ENCODE measurements at places on chromosomes 1 and 21. TPM values are rescaled to one million over a fixed set of nuclear protein-coding genes. Genes with fewer than 3 reads are reported as not detected.

- H3K4me3 ChIP-seq: no peak overlapping the region
- DNase-seq: no peak
- no peaks in the 10 kb centered on the region for H3K27me3 ChIP-seq
- peaks cover 18% of the 10 kb centered on the region for H3K36me3 ChIP-seq
These were observed 50.1 kb downstream of the PIK3CD start for GRCh38 chr1:9701665-9702064.

- DNase-seq: no peak
- no peaks in the 10 kb centered on the region for H3K36me3 ChIP-seq
- no peak overlapping the region for H3K4me3 ChIP-seq
- H3K27me3 ChIP-seq: peaks cover 2% of the 10 kb centered on the region
These were observed 377.1 kb downstream of the LRRIQ3 start for GRCh38 chr1:73820843-73821242.

- no peak for DNase-seq
- H3K36me3 ChIP-seq: peaks cover 32% of the 10 kb centered on the region
- no peak overlapping the region for H3K4me3 ChIP-seq
- no peak overlapping the region for H3K27ac ChIP-seq
These were observed 88.1 kb upstream of the JAK1 start for GRCh38 chr1:65054481-65054880.

- DNase-seq: no peak
- H3K4me1 ChIP-seq: no peaks in the 10 kb centered on the region
- H3K4me3 ChIP-seq: no peak overlapping the region
- no peaks in the 10 kb centered on the region for H3K27me3 ChIP-seq
These were observed 602.2 kb upstream of the ADAMTS5 start for GRCh38 chr21:27569091-27569490.

- DNase-seq: no peak
- H3K27ac ChIP-seq: no peak overlapping the region
- H3K4me1 ChIP-seq: no peaks in the 10 kb centered on the region
- peaks cover 7% of the 10 kb centered on the region for H3K27me3 ChIP-seq
These were observed 25.9 kb upstream of the ATP1A1 start for GRCh38 chr1:116346943-116347673.

DNA sequence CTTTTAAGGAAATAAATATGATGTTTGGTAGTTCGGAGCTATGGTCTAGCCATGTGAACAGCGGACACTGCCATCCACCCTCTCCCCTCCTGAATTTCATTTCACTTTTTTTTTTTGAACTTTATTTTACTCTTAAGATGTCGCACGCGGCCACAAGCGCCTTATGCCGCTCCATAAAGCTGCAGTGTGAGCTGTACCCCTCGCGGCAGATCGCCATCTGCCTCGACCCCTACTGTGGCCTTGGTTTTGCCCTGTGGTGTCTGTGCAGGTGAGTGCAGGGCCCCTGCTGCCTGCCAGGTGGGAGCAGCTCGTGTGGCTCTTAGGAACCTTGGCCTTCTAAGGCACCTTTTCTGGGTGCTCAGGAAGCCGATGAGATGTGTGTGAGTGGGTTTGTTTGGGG, 48.1 kb downstream of the S100B start:
- H3K4me1 ChIP-seq: peaks cover 70% of the 10 kb centered on the region
- H3K27ac ChIP-seq: peak overlapping the region; percentile 71
- H3K4me3 ChIP-seq: no peak overlapping the region

GRCh38 chr1:172585348-172585747, 52.4 kb downstream of the SUCO start:
- no peak for DNase-seq
- peaks cover 24% of the 10 kb centered on the region for H3K36me3 ChIP-seq
- no peaks in the 10 kb centered on the region for H3K27me3 ChIP-seq
- H3K4me3 ChIP-seq: no peak overlapping the region
- peaks cover 3% of the 10 kb centered on the region for H3K4me1 ChIP-seq
- H3K27ac ChIP-seq: no peak overlapping the region

GRCh38 chr1:101444381-101444780, 207.6 kb downstream of the S1PR1 start:
- no peak overlapping the region for H3K27ac ChIP-seq
- DNase-seq: no peak
- no peak overlapping the region for H3K4me3 ChIP-seq
- H3K27me3 ChIP-seq: peaks cover 1% of the 10 kb centered on the region
- H3K36me3 ChIP-seq: peaks cover 6% of the 10 kb centered on the region

- DNase-seq: no peak
- H3K36me3 ChIP-seq: peaks cover 17% of the 10 kb centered on the region
- H3K27ac ChIP-seq: no peak overlapping the region
- peaks cover 9% of the 10 kb centered on the region for H3K27me3 ChIP-seq
These were observed 5.8 kb downstream of the ECE1 start for GRCh38 chr1:21284206-21285054.

DNA sequence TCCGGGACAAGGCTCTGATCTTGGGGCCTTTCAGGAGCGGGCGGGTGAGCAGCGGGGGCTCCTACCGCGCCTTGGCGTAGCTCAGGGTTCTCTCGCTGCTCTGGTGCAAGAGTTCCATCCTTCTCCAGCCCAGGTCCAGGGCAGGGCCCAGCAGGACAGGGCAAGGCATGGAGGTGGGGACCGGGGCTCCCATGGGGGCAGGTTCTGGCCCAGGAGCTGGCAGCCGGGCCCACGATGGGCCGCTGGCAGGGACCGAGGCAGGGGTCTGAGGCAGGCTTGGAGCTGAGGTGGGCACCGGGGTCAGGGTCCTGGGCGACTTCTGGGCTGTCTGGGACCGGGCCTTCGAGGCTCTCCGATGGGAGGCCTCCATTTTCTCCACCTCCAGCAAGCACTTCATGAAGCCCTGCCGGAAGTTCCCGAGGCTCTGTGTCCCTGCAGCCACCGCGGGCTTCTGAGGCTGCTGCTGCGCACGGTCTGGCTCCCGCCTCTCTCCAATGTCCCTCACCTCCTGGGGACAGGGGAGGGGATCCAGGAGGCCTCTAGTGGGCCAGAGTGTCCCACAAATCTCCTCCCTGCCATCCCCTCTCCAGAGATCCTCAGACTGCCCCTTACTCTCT, 27.6 kb downstream of the SPATA21 start:
- no peaks in the 10 kb centered on the region for H3K36me3 ChIP-seq
- no peak overlapping the region for H3K4me3 ChIP-seq
- H3K27ac ChIP-seq: no peak overlapping the region
- no peak for DNase-seq
- H3K4me1 ChIP-seq: no peaks in the 10 kb centered on the region

- H3K27ac ChIP-seq: no peak overlapping the region
- peak overlapping the region; percentile 42 for H3K4me3 ChIP-seq
- no peak for DNase-seq
These were observed 16.2 kb upstream of the SERINC2 start for GRCh38 chr1:31396633-31397351.

DNA sequence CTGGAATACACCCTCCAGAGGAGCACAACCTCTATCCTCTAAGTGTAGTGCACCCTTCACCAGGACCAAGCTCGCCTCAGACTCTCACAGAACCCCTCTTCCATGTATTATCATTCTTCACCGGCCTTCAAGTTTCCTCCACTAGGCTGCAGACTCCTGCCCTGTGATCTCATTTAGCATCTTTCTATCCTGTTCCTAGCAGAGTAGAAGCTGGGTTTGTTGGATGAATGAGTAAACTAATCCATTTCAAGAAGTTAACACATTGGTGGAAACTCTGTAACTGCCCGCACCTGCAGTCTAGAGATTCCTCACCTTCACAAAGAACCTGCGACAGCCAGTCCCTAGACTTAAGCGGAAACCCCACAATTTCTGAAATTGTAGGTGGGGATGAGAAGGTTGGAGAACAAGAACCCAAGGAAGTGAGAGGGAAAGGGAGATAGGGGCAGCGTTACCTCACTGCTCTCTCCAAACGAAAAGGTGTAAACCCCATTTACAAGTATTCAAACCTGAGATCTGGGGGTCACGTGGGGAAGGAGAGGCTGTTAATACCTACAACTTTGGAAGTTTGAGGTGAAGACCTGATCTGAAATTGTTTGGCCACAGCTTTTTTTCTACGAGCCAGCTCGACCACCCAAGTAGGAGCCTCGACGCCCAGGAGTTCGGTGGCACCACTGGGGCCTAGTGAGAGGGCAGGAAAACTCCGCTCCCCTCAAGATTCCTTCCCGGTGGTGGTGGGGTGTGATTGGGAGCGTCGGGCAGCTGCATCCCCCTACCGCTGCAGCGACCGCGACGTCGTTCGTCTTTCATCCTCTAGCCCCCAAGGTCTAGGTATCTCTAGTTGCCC, 1.2 kb downstream of the PTPN14 start:
- peaks cover 8% of the 10 kb centered on the region for H3K27me3 ChIP-seq
- DNase-seq: no peak
- H3K4me3 ChIP-seq: no peak overlapping the region
- H3K36me3 ChIP-seq: no peaks in the 10 kb centered on the region
- H3K27ac ChIP-seq: no peak overlapping the region

DNA sequence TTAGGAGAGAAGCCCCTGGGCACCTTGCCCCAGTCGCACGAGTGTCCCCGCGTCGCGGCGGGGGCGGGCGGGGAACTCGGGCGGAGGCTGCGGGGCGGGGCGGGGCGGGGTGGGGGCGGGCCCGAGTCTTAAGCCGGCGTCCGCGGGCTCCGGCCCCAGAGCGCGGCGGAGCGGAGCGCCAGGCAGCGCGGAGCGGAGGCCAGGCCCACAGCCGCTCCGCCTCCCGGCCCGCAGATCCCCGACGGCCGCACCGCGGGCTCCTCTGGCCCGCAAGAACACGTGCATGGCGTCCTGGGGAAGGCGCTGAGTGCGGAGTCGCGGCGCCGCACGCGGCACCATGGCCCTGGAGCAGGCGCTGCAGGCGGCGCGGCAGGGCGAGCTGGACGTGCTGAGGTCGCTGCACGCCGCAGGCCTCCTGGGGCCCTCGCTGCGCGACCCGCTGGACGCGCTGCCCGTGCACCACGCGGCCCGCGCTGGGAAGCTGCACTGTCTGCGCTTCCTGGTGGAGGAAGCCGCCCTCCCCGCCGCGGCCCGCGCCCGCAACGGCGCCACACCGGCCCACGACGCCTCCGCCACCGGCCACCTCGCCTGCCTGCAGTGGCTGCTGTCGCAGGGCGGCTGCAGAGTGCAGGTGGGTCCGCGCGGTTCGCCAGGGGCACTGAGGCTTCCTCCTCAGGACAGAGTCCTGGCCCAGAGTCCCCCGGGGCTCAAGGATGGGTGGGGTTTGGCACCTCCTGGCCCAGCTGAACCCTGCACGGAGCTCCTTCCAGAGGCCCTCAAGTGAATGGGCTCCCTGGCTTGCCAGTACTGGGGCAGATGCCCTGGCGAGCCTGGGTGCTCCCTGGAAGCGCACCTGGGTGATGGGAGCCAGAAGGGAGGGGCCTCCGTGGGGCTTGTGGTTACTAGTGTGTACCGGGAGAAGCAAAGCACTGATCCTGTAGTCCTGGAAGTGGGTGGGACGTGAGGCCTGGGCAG, at the start of gene ESPN:
Gene ESPN (plus strand): TSS at position 158 of the 975 bp plus-strand sequence. CDS start 180 bp downstream, at position 338.
- H3K27me3 ChIP-seq: peaks cover 8% of the 10 kb centered on the region
- peaks cover 7% of the 10 kb centered on the region for H3K4me1 ChIP-seq
- H3K4me3 ChIP-seq: peak within 1 kb of the TSS; percentile 59
- DNase-seq: no peak
- H3K27ac ChIP-seq: no peak within 1 kb of the TSS
- no peaks in the 10 kb centered on the region for H3K36me3 ChIP-seq

DNA sequence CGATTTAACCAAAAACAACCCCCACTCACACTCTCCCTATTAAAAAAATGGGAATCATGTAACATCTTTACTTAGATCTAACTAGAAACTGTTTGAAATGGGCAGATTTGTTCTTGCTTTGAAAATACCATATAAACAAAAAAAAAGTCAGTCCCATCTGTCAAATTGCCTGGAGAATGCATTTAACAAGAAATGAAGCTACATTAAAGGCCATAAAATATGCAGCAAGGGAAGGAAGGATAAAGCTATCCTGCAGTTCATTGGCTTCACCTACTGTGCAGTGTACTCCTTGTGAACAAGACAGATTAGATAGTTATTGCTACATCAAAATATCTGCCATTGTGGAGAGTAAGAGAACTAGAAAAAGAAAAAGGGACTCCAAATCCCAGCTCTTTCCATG, 160.5 kb downstream of the LRRC7 start:
- no peaks in the 10 kb centered on the region for H3K4me1 ChIP-seq
- H3K27ac ChIP-seq: no peak overlapping the region
- no peaks in the 10 kb centered on the region for H3K27me3 ChIP-seq
- H3K4me3 ChIP-seq: no peak overlapping the region
- H3K36me3 ChIP-seq: no peaks in the 10 kb centered on the region

DNA sequence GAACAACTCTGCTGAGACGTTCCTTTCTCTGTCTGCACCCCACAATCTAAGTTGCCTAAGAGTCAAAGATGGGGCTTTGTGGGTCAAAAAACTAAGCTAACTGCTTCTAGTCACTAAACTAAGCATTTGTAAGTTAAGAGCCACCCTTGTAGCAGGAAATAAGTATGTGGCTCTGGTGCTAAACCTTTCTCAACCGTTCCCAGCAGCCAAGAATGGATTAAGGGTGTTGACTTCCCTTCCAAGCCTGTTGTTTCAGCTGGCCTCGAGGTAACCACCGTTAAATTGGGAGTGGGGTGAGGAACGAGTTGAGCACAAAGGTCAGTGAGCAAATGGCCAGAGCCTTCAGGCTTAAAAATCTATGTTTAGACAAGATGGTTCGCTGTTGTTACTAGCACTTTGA, 169.1 kb downstream of the TRIM33 start:
- peaks cover 96% of the 10 kb centered on the region for H3K4me1 ChIP-seq
- H3K36me3 ChIP-seq: no peaks in the 10 kb centered on the region
- H3K27me3 ChIP-seq: peaks cover 4% of the 10 kb centered on the region
- peak overlapping the region; percentile 96 for H3K27ac ChIP-seq

DNA sequence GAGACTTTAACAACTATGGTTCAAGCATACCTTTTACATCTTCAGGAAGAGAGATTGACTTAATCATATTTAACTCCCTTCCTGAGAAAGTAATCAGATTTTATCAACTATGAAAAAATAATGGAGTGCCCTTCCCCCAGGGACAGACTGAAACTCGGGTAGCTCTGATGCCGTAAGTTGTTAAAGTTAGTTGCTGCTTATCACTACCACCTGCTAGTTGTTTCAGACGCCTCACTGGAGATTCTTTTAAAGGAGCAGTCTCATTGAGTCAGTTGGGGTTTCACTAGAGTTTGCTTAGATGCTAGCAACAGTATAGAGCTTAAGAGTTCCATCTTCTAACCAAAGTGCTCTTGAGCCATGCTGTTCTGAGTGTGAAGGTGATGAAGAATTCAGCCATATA, 17.0 kb upstream of the TRAF5 start:
- H3K4me1 ChIP-seq: peaks cover 4% of the 10 kb centered on the region
- no peak overlapping the region for H3K27ac ChIP-seq
- no peak for DNase-seq

- H3K4me3 ChIP-seq: no peak overlapping the region
- DNase-seq: no peak
- H3K36me3 ChIP-seq: peaks cover 5% of the 10 kb centered on the region
- peak overlapping the region; percentile 65 for H3K27ac ChIP-seq
These were observed 2.7 kb downstream of the WDTC1 start for GRCh38 chr1:27237112-27237511.

Gene GNG12
- polyA plus RNA-seq: not detected

Gene ZNF648
- not detected for polyA plus RNA-seq

Gene CSF1
- 0.97 TPM for polyA plus RNA-seq

Gene ADGRB2
- polyA plus RNA-seq: 2.1 TPM

Gene AMY2A
- polyA plus RNA-seq: not detected

Gene OPRD1
- not detected for polyA plus RNA-seq

Gene HSD3B2
- not detected for polyA plus RNA-seq
